ENCODE measurements at places on chromosomes 4 and X.

GRCh38 chrX:6768881-6769280 is 234.0 kb upstream of the VCX3A start:
- no peak for DNase-seq

DNA sequence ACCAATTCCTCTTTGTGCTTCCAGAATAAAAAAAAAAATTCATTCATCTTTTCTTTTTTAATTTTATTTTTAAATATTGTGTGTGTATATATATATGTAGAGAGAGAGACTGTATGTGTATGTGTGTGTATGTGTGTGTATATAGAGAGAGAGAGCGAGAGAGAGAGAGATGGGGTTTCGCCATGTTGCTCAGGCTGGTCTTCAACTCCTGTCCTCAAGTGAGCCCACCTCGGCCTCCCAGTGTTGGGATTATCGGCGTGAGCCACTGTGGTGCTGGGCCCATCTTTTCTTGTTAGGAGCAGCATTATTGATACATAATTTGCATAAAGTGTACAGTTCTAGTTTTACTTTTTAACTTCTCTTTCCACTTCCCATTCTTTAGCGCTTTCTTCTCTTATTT is 33.6 kb downstream of the KDM6A start:
- DNase-seq: no peak

GRCh38 chrX:4754878-4755604 is 1041.6 kb upstream of the PRKX start:
- DNase-seq: no peak

DNA sequence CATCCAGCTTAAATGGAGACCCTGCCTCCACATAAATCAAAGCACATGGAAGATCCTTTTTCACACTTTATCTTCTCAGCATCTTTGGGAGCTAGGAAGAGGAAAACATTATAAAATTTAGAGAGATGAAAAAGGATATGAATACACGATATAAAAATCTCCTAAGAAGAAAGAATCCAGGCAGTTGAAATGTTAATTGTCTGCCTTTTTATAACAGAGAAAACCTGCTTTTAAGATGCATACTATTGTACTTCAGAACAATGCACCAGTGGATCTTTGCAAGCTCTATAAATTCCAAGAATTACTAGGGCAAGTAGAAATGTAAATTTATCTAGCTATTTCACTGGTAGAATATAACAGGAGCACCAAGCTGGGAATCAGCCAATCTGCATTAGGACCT is 300.3 kb upstream of the GALNT7 start:
- no peak for DNase-seq

DNA sequence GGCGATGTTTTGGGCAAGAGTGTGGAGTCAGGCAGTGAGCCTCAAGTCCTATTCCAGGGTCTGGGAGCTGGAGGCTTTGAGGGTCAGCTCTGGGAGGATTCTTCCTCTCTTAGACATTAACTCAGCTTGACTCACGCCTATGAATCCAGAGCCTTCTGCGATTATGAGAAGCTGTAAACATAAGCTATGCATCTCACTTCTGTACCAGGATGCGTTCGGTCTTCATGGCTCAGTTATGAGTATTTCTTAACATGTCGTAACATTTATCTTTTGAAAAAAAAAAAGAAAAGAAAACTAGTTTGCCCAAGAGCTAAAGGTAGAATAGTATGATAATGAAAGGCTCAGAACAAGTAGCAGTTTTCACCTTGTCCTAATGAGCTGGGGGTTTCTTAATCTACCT is 4.6 kb downstream of the SHROOM2 start:
- DNase-seq: no peak

- no peak for DNase-seq
These were observed 107.5 kb downstream of the EGF start for GRCh38 chr4:110020139-110020538.

- DNase-seq: no peak
These were observed 32.2 kb upstream of the XPNPEP2 start for GRCh38 chrX:129706400-129707072.

GRCh38 chr4:157587681-157588423 is 367.3 kb downstream of the GRIA2 start:
- DNase-seq: no peak

- DNase-seq: no peak
These were observed 7.6 kb downstream of the CTAG1A start for GRCh38 chrX:154592505-154592904.

DNA sequence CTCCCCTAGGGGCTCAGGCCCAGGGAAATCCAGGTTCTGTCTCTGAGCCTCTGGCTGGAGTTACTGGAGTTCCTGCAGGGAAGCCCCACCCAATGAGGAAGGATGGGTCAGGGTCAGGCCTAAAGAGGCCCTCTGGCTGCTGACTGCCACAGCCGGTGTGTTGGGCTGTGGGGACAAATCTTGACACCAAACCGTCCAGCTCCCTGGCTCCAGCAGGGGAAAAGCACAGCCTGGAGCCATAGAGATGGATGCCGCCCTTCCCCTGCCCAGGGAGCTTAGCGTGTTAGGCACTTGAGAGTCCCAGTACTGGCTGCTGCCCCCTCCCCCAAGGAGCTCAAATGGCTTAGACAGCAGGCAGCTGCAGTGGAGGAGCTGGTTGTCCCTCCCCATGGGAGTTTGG is 321.3 kb upstream of the LCORL start:
- no peak for DNase-seq

GRCh38 chr4:83866834-83867621 is 331.1 kb downstream of the GPAT3 start:
- DNase-seq: no peak

Measured in psoas muscle (tissue), 8 donors.